ENCODE measurements at places on chromosomes 1 and 21. TPM values are rescaled to one million over a fixed set of nuclear protein-coding genes. Genes with fewer than 3 reads are reported as not detected.

Gene AMPD1
- total RNA-seq, result not detected

Gene TMEM51
- total RNA-seq, result 18.3 TPM

Gene CD1E
- total RNA-seq, result not detected

Gene LRRC3
- 1.9 TPM for total RNA-seq

Gene TAF1A
- total RNA-seq, result 7.6 TPM

Gene NPL
- total RNA-seq, result 1.8 TPM

Gene ZNF683
- not detected for total RNA-seq

Gene TNFRSF18
- total RNA-seq, result not detected

Gene C1orf87
- total RNA-seq, result 0.94 TPM

Gene CYP4B1
- total RNA-seq, result not detected

Gene CTSS
- total RNA-seq, result 3.0 TPM

Gene TRIM46
- 3.0 TPM for total RNA-seq

Gene TSPEAR
- not detected for total RNA-seq

Gene C4BPA
- total RNA-seq, result not detected

Gene OR2T2
- not detected for total RNA-seq

Gene CYYR1
- total RNA-seq, result 10.9 TPM

Gene DMBX1
- total RNA-seq, result not detected

Gene ATP1A2
- not detected for total RNA-seq

Measured in hair follicular keratinocyte (primary cell).